ENCODE measurements at places on chromosomes 7 and 10. TPM values are rescaled to one million over a fixed set of nuclear protein-coding genes. Genes with fewer than 3 reads are reported as not detected.

FGFR2 gene
- total RNA-seq, result 113 TPM

OR2A1 gene
- total RNA-seq, result 0.33 TPM

UPK3B gene
- 10.8 TPM for total RNA-seq

TMEM176B gene
- 14.5 TPM for total RNA-seq

ZNF804B gene
- 29.8 TPM for total RNA-seq

DNA sequence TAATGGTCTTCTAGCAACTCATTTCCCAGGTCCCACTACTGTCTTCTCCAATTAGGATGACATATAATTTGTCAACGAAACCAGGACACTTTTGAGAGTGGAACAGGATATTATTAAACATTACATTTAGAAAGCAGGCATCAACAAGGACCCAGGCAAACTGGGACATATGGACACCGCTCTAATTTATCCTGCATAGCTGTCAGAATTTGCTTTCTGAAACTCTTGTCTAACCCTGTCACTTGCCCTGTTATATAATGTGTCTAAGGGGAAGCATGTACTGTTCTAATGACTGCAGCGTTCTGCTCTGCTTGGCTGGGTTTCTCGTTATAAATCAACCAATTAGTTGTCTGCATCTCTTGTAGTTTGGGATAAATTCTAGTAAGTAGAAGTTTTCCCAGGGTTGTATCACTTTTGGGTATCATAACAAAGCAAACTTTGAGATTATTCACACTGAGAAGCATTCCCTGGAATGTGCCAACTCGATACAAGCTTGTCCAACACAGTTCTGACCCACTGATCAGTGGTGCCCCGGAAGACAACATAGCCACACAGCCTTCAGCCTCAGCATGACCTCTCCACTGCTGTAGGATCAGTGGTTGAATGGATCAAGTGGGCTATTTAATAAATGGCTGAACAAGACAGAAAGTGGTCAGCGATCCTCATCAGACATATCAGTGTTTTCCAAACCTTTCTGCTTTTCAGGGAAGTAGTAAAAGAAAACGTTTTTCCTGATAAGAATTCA lies 228.1 kb downstream of the KIF20B start:
- no peaks in the 10 kb centered on the region for H3K36me3 ChIP-seq
- no peak overlapping the region for H3K4me3 ChIP-seq
- H3K4me1 ChIP-seq, result no peaks in the 10 kb centered on the region

DNA sequence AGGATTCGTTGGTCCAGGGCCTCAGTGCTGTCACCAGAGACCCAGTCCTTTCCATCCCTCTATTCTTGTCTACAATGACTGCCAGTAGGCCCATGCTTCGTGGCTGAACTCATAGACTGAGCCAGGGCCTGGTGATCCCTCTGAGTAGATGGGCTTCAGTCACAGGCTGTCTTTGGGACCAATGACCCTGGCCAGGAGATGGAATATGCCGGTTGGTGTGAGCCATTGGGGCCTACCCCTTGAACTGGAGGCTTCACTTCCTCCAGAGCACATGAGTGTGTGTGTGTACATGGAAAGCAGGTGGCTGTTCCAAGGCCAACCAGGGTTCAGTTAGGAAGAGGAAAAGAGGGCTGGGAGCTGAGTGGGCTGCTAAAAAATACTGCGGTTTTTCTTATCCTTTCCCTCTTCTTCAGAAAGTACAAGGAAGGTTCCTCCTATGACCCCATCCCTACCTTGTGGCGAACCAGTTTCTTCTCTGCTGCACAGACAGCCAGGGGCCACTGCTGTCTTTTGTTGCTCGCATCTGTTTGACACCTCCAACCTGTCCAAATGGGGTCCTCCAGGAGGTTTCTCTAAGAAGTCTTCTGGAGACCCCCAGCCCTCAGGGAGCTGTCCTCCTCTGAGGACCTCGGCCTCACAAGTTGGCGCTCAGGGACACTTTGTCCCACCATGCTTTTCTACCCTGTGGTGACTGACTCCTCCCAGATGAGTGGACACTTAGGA lies 36.6 kb downstream of the ADRA2A start:
- H3K27me3 ChIP-seq, result no peaks in the 10 kb centered on the region
- no peak overlapping the region for H3K27ac ChIP-seq
- H3K36me3 ChIP-seq, result no peaks in the 10 kb centered on the region
- DNase-seq, result no peak
- H3K4me3 ChIP-seq, result no peak overlapping the region

DNA sequence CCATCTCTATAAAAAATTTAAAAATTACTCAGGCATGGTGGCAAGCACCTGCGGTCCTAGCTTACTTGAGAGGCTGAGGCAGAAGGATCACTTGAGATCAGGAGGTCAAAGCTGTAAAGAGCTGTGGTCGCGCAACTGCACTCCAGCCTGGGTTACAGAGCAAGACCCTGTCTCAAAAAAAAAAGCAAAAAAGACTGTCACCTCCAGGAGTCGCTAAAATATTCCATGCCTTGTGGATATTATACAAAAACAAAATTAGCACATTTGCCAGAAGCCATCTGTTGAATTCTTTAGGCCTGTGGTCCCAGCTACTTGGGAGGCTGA lies 87.0 kb upstream of the SDK1 start:
- H3K4me3 ChIP-seq, result no peak overlapping the region
- no peak overlapping the region for H3K27ac ChIP-seq
- DNase-seq, result no peak
- H3K27me3 ChIP-seq, result no peaks in the 10 kb centered on the region
- no peaks in the 10 kb centered on the region for H3K4me1 ChIP-seq

DNA sequence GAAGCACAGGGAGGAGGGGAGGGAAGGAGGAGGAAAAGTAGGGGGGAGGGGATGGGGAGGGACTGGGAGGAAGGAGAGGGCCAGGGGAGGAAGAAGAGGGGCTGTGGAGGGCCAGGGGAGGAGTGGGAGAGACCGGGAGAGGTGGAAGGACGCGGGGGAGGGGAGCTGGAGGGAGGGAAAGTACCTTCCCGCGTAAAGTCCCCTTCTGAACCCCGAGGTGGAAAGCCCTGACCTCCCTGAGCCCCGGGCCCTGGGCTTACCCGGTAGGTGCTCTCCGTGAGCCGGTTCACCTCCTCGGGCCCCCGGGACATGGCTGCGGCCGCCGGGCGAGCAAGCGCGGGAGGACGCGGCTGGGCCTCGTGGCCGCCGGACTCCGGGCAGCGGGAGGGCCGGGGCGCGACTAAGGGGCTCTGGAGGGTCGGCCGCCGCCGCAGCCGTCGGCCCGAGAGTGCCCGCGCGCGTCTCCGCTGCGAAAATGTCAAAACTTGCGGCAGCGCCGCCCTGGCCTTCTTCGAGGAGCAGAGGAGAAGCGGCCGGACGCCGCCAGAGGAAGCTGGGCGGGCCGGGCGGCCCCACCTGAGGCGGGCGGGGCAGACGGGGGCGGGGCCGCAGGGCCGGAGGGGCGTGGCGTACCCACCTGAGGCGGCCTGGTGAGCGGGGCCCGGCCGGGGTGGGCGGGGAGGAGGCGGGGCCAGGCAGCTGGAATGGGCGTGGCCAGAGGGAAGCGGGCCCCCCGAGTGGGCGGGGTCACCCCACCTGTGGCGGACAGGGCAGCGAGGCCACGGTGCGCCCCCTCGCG lies at the start of gene BAIAP2L1:
TSS of gene BAIAP2L1 (minus strand) at position 549 of the 799 bp plus-strand sequence. CDS start at position 311, 238 bp downstream.
- H3K36me3 ChIP-seq, result no peaks in the 10 kb centered on the region
- H3K27ac ChIP-seq, result peak within 1 kb of the TSS; percentile 82
- peak; percentile 97 for DNase-seq
- H3K4me1 ChIP-seq, result peaks cover 9% of the 10 kb centered on the region
- H3K27me3 ChIP-seq, result no peaks in the 10 kb centered on the region

DNA sequence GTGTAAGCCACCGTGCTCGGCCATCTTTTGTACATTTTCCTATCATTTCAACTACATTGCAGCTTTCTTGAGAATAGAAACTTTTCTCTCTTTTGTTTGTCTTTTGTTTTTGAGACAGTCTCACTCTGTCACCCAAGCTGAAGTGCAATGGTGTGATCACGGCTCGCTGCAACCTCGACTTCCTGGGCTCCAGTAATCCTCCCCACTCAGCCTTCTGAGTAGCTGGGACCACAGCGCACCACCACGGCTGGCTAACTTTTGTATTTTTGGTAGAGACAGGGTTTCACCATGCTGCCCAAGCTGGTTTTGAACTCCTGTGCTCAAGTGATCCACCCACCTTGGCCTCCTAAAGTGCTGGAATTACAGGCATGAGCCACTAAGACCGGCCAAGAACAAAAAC lies 31.3 kb upstream of the DAGLB start:
- H3K27me3 ChIP-seq, result no peaks in the 10 kb centered on the region
- peak; percentile 21 for DNase-seq
- H3K27ac ChIP-seq, result peak overlapping the region; percentile 52
- H3K4me1 ChIP-seq, result peaks cover 60% of the 10 kb centered on the region
- no peak overlapping the region for H3K4me3 ChIP-seq
- H3K36me3 ChIP-seq, result no peaks in the 10 kb centered on the region
